Activated T-helper 2 cell treated with anti-CD3 and anti-CD28 coated beads, Interferon-gamma antibody, Interleukin-2, Interleukin-4, amounts not matched to agents 10 μg/mL and 5 μg/mL and 100 μg/mL, durations not matched to agents 14 hours and 24 hours and 36 hours (primary cell): ENCODE measurements at places on chromosomes 16 and 17. TPM values are rescaled to one million over a fixed set of nuclear protein-coding genes. Genes with fewer than 3 reads are reported as not detected.

The C1QTNF8 gene
- not detected in 2 replicates for total RNA-seq

- DNase-seq = no peak
Measured at GRCh38 chr17:50935221-50935995, 69.3 kb upstream of the TOB1 start.

- no peak for DNase-seq
Measured at GRCh38 chr16:22670551-22671041, 143.4 kb upstream of the HS3ST2 start.

- no peak for DNase-seq
Measured at GRCh38 chr17:40884708-40885512, at the start of gene KRT20. Gene KRT20 (minus strand): TSS chr17:40885242. CDS start chr17:40885185, 57 bp downstream.

The SGSM2 gene
- 50.6 and 55.4 TPM in 2 replicates for total RNA-seq

The CDH11 gene
- not detected in 2 replicates for total RNA-seq

DNA sequence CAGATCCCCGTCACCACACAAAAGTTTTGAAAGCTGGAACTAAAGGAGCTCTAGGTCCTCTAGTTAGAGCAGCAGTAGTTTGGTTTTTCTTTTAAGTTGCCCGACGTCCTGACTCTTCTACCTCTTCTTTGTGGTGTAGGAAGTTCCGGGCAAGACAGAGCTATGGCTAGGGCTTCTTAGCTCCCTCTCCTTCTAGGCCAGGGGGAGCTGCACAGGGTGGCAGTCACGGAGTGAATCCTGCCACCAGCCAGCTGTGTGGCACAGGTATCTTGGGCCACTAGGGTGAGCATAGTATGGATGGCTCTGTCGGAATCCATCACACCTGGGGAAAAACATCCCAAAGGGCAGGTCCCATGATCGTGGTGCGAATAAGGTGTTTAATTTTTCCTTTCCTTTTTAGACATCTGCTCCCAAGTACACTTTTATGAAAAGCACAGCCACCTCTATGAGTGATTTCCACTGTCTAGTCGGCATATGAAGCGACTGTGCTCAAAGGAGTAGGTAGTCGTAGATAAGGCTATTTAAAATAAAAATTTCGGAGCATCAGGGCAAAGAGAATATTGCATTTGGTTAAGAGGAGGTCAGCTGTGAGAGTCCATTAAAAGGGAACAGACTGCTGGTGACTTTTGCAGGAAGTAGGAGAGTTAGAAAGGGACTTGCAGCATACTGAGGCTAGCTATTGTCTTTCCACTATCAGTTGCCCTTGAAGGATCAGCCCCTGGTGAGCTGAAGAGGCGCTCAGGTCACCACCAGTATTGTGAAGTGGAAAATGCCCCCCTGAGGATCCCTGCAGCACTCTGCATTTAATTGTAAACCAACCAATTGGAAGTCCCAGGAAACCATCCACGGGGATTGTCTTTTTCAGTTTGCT is 2.1 kb downstream of the PRKCA start:
- no peak for DNase-seq

- no peak for DNase-seq
Measured at GRCh38 chr17:28760601-28761562, 17.1 kb downstream of the TRAF4 start.

DNA sequence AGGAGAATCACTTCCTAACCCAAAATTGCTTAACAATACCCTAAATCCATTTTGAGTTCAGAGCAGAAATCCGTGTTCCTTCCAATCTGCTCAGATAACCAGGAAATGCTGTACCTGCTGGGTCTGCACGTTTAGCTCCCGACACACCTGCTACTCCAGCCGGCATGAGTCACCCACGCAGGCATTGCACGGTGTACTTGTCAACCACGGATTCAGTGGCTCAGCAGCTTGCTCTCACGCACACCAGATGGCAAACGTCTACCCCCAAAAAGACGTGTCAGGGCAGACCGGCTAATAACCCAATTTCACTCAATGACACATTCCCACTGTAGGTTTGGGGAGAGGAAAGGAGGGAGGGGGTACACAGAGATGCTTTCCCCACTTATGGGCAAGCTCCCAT is 468.1 kb downstream of the SOX9 start:
- no peak for DNase-seq

The FBXO39 gene
- 0.11 TPM in 1 of 2 replicates, not detected in the other for total RNA-seq

- DNase-seq = no peak
Measured at GRCh38 chr17:47869114-47869513, 18.2 kb upstream of the SP6 start.
